OCI-LY7 (cell line): ENCODE measurements at places on chromosomes 1 and 21.

GRCh38 chr1:11027316-11027715, 14.9 kb downstream of the TARDBP start:
- no peak for DNase-seq

DNA sequence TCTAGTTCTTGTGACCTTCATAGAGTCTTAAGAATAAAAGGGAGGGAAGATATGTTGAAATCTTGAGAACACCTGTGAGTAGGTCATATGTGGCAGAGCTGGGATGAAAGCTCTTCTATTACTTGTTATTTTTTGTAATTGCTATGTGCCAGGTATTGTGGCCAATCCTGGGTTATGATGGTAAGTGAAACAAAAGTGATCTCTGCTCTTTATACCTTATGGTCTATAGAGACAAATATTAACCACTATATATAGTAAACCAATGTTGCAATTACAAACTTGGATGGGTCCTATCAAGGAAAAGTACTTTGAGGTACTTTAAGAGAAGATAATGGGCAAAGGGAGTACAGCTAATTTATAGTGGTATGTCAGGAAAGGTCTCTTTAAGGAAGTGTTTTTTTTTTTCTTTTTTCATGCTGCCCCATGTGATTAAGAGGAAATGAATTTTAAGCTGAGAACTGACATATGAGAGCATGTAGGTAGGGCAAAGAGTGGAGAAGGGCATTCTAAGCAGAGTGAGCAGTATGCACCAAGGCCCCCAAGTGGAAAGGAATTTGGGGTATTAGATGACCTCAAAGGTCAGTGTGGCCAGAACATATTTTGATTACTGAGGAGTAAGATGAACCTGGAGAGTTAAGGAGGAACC, 43.3 kb downstream of the POU2F1 start:
- peak; percentile 27 for DNase-seq

DNA sequence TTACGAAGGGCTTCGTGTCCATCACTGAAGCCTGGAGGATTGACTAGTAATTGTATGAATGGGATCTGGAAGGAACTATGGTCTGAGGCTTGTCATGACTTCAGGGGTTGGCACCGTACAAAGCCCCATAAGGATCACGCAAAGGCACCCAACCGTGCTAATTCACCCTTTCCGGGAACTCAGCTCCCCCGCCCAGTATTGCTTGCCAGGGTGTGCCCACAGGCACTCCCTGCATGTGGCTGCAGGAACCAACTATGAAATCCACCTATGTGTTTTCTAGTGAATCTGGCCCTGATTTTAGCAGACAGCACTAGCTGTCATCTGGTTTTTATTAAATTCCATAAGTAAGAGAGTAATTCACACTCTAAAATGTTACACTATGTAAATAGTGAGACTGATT, 139.2 kb downstream of the TM2D1 start:
- DNase-seq = no peak

- no peak for DNase-seq
Observed at GRCh38 chr21:33033094-33033951, 7.6 kb downstream of the OLIG2 start.

DNA sequence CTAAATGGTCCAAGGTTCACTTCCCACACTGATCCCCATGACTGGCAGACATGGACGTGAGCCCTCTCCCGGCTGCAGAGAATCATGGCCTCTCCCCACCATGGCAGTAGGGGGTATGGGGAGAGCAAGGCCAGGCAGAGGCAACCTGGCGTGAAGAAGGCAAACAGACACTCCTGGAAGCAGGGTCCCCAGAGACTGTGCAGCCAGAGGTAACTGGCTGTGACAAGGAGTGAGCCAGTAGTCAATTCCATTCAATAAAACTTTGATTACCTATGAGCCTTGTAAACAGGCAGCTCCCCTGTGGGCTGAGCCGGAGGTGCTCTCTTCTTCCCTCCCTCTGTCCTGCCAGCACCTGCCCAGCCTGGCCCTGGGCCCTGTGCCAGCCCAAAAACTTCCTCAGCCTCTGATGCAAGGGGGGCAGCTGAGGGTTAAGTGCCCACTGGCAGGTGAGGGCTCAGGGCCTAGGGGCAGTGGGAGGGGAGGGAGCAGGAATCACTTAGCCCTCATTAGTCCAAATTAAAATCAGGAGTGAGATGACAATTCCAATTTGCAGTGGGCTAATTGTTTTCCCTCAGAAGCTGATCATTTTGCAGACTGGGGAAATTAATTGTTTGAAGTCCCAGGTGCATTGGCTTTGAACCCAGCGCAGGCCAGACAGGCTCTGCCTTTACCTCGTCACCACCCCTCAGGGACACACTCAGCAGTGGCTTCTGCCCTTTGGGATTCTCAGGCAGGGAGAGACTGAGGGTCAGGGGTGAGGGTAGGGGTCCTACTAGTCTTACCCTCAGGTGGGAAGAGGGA, 35.6 kb downstream of the LRRN2 start:
- DNase-seq = no peak

DNA sequence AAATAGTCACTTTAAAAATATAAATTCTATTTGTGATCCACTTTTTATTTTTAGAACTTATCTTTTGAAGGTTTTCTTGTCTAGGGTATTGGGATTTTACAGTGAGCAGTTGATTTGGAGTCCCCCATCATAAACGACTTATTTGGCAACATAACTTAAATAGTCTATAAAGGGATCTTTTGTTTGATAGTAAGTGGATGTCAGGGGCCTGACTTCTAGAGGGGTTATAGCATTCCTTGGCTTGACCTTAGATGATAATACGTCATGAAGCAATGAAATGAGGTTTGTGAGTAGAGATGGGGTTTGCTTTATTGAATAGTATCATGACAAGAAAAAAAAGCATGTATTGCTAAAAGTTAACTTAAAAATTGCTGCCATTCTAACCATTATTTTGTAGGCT, 17.8 kb downstream of the VPS45 start:
- DNase-seq = no peak

DNA sequence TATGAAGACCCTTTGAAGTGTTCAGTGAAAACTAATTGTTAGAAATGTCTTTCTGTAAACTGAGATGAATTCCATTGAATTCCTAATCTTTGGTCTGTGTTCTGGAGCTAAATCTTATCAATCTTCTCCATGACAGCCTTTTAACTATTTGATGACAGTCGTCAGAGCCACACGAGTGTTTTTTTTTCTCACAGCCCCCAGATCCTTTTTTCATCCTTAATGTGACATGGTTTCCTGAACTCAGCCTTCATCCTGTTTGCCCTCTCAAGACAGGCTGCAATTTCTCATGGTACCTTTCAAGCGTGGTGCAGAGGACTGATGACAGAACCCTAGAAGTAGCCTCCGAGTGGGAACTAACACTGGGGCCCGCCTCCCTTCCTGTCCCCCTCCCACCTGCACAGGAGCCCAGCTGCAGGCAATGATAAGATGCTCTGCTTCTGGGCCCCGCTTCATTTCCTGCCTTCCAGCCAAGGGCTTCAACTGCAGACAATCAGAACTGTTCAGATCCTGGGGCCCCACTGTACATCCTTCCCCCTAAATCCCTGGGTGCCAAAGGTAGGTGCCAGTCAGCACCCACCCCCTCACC, 114.6 kb upstream of the VAV3 start:
- DNase-seq = peak; percentile 88

DNA sequence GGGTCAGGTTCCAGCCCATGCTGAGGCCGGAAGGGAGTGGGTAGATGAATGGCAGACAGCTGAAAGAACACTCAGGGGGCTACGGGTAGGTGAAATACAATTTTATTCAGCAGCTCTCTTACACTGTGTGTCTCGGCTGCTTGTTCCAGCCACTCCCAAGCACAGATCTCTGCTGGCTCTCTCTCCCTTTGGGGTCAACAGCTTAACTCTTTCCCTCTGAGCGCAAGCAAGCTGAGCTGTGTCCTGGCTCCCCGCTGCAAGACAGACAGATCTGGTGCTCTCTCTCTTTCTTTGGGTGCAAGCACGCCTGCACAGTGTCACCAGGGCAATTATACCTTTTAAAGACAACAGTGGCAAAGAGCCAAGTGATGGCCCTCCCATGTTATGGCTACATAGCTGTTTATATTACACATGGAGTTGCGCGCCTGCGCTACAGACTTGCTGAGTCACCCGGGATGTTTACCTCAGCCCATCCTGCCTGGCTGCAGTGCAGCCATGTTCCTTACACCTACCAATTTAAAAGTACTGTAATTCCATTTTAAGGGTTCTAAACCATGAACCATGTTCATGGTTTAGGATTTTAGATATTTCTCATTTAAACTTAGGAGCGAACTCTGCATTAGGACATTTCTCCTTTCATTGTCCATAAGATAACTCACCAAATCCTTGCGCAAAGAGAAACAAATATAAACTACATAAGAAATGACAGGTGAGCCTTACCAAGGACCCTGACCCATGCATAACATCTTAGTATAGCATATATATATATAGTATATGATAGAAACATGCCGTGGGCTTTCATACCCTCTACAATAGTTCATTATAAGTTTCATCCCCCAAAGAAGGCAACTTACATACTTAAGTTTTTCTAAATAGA, 396.5 kb downstream of the SMYD3 start:
- no peak for DNase-seq

DNA sequence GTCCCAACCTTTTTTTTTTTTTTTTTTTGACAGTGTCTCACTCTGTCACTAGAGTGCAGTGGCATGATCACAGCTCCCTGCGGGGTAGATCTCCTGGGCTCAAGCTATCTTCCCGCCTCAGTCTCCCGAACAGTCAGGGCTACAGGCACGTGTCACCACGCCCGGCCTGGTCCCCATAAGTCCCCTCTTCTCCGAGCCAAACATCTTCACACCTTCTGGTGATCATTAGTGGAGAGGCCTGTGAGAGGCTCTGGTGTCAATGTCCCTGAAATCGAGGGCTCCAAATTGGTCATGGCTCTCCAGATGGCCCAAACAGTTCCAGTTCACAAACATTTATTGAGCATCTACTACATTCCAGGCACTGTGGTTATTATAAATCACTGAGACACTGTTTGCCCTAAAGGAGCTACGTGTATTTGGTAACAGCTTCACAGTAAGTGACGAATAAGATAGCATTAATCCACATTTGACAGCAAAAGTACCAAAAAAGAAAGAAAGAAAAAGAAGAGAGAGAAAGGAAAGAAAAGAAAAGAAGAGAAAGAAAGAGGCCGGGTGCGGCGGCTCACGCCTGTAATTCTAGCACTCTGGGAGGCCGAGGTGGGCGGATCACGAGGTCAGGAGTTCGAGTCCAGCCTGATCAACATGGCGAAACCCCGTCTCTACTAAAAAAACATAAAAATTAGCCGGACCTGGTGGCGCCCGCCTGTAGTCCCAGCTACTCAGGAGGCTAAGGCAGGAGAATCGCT, 867 bp upstream of the TIMM17A start:
- no peak for DNase-seq

DNA sequence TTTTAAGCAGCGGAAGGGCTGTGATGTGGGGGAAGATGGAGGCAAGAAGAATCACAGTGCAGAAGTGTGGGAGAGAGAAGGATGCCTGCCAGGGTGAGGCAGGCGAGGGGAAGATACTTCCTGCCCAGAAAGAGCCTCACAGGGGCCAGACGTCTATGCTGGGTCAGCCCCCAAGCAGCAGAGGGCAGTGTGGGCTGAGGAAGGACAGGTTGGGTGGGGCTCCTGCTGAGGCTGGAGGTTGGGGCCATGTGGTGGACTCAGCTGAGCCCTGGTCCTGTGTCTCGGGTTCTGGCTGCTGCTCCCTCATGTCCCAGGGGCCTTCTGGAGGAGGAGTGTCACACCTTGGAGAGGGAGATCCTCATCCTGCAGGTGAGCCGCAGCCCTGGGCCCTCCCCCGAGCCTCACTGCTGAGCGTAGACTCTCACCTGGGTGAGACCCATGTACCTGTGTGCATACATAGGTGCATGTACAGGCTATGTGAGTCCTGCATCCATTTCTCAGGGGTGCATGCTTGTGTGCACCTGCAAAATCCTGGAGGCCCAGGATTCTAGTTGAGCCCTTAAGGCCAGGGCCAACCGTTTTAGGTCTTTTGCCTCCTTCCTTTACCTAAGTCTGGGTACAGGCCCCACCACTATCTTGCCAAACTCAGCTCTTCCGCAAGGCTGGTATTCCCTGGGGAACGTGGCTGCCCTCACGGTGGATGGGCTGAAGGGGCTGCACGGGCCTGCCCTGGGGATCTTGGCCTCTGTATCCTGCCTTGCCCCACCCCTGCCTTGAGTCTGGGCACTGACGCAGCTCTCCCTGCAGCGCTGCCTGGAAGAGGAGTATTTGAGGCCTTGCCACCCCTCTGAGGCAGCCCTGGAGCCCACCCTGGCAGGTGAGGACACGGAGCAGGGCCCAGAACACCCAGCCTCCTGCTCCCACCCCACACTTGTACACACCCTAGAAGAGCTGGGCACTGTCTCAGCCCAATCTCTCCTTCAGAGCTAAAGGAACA, 3.7 kb downstream of the CCDC24 start:
- peak; percentile 56 for DNase-seq

DNA sequence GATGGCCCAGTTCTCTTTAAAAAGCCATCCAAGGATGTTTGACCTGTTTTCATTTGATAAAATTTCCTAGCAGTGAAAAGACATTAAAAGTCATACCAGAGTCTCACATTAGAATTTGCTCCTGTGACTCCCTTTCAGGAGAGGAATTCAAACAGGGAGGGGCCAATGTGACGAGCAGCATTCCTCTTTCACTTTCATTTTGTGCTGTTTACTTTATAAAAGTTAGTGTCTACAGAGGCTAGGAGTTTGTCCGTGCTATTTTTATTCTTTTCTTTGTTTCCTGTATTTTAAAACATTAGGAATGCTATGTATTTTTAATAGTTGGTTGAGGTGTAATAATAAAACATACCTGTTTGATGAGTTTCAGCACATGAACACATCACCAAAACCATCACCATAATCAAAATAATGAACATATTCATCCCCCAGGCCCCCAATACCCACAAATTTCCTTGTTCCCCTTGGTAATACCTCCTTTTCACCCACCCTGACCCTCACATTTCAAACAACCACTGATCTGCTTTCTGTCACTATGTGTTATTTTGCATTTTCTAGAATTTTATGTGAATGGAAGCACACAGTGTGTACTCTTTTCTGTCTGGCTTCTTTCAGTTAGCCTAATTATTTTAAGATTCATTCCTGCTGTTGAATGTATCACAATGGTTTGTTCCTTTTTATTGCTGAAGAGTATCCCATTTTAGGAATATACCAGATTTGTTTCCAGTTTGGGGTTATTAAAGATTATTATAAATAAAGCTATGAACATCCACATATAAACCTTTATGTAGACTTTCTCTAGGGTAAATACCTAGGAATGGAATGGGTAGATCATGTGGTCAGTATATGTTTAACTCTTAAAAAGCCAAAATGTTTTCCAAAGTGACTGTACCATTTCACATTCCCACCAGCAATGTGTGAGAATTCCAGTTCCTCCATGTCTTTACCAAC, 129.5 kb downstream of the TENT5C start:
- DNase-seq = peak; percentile 58
